ENCODE measurements at places on chromosomes 16 and 17.

- DNase-seq, result peak; percentile 69
Measured at GRCh38 chr17:38874505-38875400, 4.9 kb downstream of the LASP1 start.

DNA sequence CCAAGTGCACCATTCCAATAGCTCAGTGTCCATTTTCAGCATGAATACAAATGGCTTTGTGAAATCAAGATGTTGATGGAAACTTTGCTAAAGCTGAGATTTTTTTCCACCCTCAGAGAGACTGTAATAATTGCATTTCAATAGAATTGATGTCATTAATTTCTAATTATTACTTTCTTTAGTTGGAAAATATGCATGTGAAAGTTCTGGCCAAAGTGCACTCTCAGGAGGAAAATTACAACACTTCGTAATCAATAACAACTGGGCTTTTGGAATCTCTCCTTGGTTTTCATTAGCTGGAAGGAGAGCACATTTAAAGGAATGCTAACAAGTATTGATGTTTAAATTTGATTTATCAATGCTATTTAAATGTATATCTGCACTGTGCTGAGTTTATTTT is 529.5 kb upstream of the CDH8 start:
- no peak for DNase-seq

- no peak for DNase-seq
Measured at GRCh38 chr16:10983159-10983558, 38.8 kb downstream of the CLEC16A start.

DNA sequence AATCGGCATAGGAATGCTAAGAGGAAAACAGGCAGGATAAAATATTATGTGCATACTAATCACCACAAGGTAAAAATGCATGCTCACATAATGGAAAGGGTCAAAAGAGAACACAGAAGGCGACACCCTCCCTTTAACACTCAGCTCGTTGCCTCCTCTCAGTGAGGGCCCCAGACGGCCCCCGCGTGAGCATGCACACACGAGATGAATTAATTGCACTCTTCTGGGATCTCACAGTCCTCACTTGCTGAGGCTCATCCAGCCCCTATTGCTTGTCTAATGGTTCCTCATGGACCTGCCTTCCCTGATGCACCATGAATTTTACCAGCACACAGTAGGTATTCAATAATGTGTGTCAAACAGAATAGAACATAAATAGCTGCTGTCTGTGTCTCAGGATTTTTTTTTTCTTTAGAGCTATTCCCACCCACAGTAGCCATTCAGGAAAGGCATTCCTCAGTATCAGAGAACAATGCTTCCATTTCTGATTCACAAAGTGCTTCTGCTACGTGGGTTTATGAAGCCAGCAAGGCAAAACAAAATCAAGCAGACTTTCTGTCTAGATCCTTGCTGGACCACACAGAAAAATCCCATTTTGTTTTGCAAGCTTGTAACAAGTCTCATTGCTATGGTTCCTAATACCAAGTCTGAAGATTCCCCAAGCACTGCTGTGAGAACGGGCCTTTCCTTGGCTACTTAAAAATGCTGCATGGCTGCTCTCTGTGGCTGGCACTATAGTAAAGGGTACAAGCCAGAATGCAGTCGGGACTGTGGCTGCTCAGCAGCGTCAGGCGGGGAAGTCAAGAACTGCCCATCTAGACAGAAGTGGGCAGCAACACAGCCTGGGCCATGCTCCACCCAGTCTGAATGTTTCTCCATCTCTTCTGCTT is 43.6 kb downstream of the TOM1L2 start:
- DNase-seq, result no peak

DNA sequence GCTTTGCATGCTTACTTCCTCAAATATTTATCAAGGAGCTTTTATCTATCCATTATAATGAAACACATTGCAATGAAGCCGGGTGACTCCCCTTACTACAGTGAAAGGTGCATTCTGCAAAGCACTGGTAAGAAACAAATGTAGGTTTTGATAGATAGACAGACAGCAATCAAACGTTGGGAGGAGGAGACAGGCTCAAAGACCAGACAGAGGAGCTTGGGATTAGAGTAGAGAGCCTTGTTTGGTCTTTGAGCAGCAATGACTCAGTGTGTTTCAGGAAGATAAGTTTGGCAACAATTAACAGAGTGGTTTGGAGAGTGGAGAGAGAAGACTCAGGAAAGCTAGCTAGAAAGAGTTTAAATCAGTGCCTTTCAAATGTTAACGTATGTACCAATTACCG is 68.8 kb downstream of the ZNF18 start:
- DNase-seq, result peak; percentile 60

GRCh38 chr16:87165885-87166284 is 151.3 kb downstream of the C16orf95 start:
- DNase-seq, result no peak

All from erythroblast (primary cell).